ENCODE measurements at places on chromosomes 6 and 20. TPM values are rescaled to one million over a fixed set of nuclear protein-coding genes. Genes with fewer than 3 reads are reported as not detected.

DNA sequence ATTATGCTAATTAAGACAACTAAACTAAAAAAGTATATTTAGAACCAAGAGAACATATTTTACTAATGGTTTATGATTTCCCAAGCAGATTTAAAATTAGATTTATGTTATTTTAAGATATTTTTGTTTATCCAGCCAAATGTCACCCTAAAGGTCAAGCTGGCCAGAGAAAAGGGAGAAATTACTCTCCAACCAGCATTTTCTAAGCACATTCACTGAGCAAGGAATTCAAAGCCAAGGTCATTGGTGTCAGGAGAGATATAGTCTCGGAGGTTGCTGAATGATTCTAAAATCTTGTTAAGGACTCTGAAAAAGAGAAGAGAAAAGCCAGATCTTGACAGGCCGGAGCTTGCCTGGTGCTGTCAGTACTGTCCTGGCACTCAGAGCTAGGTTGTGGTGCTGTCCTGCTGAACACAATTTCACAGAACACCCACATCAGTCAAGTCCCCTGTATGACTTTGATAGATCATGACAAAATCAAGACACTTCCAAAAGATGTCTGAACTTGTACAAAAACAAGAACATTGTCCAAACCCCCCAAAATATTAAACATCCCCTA lies 222.3 kb upstream of the SMLR1 start:
- peak; percentile 51 for DNase-seq

NKX2-2 gene
- total RNA-seq, result not detected

- DNase-seq, result no peak
These were observed 32.7 kb downstream of the TLDC2 start for GRCh38 chr20:36908603-36909002.

DNA sequence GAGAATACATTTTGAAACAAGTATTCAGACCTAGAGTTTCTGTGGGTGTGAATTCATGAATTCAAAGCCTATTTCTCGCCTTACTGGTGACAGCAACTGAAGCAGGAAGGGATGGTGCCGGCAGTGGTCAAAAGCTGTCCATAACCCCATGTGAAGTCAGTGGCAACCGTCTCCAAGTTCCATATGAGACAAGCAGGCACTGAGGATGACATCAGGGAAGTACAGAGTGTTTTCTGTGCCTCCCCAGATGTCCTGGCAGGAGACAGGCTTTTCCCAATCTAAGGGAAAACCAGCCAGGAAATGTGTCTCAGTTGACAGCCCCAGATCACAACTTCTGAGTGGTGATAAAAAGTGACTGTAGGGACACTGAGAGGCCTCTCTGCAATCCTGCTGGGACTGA lies 66.6 kb downstream of the HIVEP2 start:
- no peak for DNase-seq

- DNase-seq, result peak; percentile 30
These were observed 105.5 kb downstream of the TULP4 start for GRCh38 chr6:158417760-158418098.

GGTLC1 gene
- total RNA-seq, result not detected

TXLNB gene
- 1.4 TPM for total RNA-seq

TSPO2 gene
- total RNA-seq, result not detected

ALDH8A1 gene
- total RNA-seq, result 0.24 TPM

- DNase-seq, result no peak
These were observed at the start of gene NKX2-4 for GRCh38 chr20:21397341-21398108. TSS of gene NKX2-4 (minus strand) at chr20:21397526. CDS start at chr20:21397399, 127 bp downstream.

ATG5 gene
- total RNA-seq, result 48.0 TPM

PRR18 gene
- not detected for total RNA-seq

AHCY gene
- total RNA-seq, result 70.6 TPM

DNA sequence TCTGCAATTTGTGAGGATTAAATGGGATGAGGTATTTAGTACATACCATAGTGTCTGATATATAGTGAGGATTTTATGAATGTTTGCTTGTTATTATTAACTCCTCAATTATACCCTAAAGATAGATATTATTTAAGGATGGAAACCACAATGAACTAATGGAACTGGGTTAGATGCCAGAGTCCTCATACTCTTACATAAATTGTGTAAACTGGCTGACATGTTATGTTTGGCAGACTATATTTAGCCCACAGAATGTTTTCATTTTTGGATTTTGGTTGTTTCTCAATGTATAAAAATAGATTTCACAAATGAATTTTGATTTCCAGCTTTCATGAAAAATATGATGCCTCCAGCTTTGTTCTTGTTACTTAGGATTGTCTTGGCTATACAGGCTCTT lies 37.6 kb downstream of the HTR1B start:
- DNase-seq, result no peak

DAAM2 gene
- 44.2 TPM for total RNA-seq

DNA sequence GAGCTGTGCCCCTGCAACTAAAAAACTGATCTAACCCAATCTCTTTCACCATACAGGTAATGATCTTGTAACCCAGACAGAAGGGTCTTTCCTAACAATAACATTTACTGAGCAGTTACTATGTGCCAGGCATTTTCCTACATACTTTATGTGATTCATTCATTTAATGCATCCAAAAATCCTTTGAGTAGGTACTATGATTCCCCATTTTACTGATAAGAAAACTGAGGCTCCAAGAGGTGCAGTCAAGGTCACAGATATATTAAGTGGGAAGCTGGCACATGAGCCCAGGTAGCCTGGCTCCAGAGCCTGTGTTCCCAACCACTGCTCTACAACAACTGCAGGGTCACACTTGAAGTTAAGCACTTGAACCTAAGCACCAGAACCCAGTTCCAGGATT lies 87.6 kb downstream of the NCR2 start:
- no peak for DNase-seq

DNA sequence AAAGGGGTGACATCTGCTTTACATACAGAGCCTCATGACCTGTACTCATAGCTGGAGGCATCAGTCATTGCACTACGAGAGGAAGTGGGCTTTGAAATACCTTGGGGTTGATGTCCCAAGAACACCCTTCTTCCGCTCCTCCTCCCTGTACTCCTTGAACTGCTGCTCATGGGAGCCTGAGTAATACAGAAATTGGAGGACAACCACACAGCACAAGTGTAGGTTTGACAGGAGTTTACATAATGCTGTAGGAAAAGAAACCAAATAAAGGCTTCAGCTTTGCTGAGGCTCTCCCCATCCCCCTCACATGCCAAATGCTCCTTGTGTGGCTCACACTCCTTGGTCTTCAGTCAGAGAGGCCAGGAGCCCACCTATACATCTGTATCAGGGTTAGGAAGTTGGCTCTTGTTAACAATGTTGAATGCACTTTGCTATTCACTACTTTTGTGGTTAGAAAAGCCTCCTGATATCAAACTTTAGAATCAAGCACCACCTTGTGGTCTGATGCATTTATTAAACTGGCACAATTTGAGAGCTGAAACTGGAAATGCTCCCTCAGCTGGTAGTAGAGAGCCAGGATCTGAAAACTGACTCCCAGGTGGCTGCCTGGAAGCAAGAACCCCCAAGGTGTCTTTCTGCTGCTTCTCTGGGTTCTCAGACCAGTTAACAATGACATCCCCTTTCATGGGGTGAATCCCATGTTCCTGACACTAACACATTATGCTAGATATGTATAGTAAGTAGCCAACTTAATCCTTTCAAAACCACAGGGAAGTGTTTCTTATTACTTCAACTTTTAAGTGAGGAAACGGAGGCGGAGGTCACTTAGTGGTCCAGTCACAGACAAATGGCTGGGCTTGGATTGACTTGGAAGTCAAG lies 56.2 kb upstream of the EDN1 start:
- DNase-seq, result peak; percentile 47

DNA sequence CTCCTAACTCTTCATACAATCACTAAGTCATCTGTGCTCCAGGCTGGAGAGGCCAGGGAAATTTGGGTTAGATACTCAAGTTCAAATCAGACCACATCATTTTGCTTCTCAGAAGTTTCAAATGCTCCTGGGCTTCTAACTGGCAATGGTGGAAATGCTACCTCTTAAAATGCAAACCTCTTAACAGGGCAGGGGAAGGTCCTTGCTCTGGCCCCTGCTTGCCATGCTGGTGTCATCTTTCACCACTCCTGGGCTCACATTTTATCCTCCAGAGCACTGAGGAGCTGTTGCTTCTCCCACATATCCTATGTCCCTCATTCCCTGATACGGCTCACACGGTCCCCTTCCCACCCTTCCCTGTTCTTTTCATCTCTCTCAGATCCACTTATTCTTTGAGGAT lies 41.8 kb upstream of the NT5E start:
- no peak for DNase-seq

GRCh38 chr6:147304016-147304415 lies 99.8 kb downstream of the STXBP5 start:
- DNase-seq, result no peak

- DNase-seq, result no peak
These were observed 755.8 kb downstream of the DHX35 start for GRCh38 chr20:39717936-39718335.

GABRR2 gene
- total RNA-seq, result 2.4 TPM

DNA sequence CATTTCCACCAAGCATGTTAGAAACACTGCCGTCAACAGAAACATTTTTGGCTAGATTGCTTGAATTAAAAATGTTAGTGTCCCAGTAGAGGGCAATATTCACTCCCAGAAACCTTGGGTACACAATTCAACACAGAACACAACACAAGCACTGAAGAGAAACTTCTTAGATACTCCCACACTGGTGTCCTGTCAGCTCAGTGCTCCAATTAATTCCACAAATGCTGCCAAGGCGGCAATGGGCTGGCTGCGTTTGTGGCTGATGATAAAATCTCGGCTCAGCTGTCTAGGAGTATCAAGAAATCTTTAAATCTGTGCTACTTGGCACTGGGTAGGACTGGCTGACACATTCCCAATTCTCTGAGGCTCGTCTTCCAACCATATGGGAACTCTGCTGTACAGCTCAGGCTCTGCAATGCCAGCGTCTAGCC lies 39.3 kb downstream of the BEND3 start:
- no peak for DNase-seq

GRCh38 chr20:40637176-40637575 lies 51.9 kb downstream of the MAFB start:
- DNase-seq, result no peak

TTI1 gene
- 28.7 TPM for total RNA-seq

- DNase-seq, result peak; percentile 51
These were observed 13.7 kb downstream of the NEDD9 start for GRCh38 chr6:11218538-11219399.

DNA sequence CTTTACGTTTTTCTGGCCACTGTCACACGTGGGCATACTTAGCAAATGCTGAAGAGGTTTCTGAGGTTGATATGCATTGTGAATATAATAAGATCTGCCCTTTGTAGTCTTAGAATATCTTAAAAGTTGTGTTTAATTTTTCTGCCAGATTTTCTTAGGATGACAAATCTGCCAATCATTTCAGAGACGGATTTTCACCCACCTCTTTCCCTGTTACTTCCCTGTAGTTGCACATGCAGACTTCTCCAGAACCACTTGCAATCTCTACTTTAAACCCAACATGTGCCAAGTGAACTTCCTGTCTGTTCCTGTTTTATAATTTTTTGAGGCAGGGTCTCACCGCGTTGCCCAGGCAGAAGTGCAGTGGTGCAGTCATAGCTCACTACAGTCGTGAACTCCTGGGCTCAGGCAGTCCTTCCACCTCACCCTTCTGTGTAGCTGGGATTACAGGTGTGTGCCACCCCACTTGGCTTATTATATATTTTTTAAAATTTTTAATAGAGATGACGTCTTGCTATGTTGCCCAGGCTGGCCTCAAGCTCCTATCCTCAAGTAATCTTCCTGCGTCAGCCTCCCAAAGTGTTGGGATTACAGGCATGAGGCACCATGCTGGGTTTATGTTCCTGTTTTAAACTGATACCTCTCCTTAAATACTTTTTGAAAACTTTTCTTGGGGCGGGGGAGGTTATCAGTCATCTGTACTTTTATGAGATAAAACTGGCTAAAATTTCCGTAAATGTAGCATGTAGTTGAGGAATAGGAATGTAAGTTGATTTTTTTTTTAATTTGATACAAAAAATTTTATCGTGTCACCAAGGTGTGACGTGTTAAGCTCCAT lies 2.7 kb downstream of the IGF2R start:
- DNase-seq, result no peak

RAET1G gene
- total RNA-seq, result 13.7 TPM

- no peak for DNase-seq
These were observed 43.8 kb downstream of the RALGAPA2 start for GRCh38 chr20:20668639-20669038.
